ENCODE measurements at places on chromosomes 16 and 17. TPM values are rescaled to one million over a fixed set of nuclear protein-coding genes. Genes with fewer than 3 reads are reported as not detected.

The GRAPL gene
- total RNA-seq = 2.8 TPM

DNA sequence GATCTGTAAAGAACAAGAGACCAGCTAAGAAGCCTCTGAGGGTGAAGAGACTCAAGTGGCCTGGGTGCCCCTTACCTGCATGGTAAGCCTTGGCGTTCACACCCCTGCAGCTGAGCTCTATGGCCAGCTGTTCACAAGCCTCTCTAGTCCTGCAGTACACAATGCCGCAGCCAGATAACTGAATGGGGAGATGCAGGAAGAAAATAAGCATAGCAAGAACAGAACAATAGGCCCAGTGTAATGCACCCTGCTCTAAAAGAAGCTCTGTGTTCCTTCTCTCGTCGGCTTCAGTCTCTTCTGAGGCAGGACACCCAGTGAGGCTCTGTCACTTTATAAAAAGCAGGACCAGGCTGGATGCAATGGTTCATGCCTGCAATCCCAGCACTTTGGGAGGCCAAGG lies 5.4 kb downstream of the RECQL5 start:
- no peak overlapping the region for H3K4me3 ChIP-seq
- H3K4me1 ChIP-seq = peaks cover 14% of the 10 kb centered on the region
- peaks cover 8% of the 10 kb centered on the region for H3K36me3 ChIP-seq
- no peaks in the 10 kb centered on the region for H3K27me3 ChIP-seq
- DNase-seq = no peak

The RPS15A gene
- total RNA-seq = 3,046 TPM

The RND2 gene
- not detected for total RNA-seq

- H3K27ac ChIP-seq = peak overlapping the region; percentile 88
- DNase-seq = peak; percentile 40
- H3K4me1 ChIP-seq = peaks cover 54% of the 10 kb centered on the region
- H3K4me3 ChIP-seq = peak overlapping the region; percentile 74
These were observed 6.4 kb downstream of the ZNF764 start for GRCh38 chr16:30551781-30552180.
